ENCODE measurements at places on chromosomes 1 and 21.

DNA sequence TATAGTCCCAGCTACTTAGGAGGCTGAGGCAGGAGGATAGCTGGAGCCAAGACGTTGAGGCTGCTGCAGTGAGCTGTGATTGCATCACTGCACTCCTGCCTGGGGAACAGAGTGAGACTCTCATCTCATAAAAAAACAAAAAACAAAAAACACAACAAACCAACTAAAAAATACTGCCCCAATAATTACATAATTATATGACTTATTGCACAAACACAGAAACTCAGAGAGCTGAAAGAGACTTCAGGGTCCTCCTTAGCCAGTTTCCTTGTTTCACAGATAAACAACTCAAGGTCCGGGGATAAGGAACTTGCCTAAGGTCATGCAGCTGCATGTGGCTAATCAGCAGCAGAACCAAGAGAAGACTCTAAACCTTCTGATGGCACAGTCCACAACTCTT lies 11.9 kb downstream of the EXTL2 start:
- DNase-seq: no peak

DNA sequence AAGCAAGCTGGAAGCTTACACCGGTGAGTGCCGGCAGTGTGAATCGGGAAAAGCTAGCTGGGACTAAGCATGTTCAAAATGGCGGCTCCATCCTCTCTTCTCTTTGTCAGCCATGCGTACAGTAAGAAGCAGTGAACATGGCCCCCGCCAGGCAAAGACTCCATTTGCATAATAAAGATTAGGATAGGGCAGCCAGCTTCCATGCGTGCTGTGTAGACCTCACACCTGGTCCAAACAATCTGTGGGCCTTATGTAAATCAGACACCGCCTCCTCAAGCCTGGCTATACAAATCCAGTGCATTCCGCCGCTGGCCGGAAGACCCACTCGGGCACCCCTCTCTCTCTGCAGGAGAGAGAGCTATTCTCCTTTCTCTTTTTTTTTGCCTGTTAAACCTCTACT lies 150.3 kb downstream of the TIAM1 start:
- no peak for DNase-seq

DNA sequence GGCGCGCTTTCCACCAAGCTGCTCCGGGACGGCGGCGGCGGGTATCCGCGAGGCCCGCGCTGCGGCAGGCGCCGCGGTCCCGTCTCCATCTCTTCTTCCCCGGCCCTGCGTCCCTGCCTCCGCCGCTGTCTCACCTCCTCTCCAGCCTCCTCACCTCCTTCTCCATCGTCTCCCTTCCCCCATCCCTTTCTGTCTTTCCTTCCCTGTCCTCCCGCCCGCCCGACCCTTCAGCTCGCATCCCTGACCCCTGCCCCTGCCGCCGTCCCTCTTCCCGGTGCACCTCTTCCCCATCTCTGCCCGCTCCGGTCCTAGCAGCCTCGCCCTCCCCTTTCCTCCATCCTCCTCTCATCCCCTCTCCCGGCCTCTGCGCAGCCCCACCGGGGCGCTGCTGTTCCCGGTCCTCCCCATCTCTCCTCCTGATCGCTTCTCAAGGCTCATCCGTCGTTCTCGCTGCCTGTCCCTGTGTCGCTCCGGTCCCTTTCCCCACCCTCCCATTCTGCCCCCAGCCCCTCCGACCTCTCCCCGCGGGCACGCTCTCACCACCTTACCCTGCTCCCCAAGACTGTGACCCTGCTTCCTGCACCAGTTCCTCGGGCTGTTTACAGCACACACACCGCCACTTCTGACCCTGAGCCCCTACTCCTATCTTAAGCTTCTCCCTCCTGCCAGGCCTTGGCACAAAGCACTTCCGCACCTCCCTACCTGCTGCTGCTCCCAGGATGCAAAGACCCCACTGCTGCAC lies 760 bp upstream of the NPHP4 start:
- no peak for DNase-seq

DNA sequence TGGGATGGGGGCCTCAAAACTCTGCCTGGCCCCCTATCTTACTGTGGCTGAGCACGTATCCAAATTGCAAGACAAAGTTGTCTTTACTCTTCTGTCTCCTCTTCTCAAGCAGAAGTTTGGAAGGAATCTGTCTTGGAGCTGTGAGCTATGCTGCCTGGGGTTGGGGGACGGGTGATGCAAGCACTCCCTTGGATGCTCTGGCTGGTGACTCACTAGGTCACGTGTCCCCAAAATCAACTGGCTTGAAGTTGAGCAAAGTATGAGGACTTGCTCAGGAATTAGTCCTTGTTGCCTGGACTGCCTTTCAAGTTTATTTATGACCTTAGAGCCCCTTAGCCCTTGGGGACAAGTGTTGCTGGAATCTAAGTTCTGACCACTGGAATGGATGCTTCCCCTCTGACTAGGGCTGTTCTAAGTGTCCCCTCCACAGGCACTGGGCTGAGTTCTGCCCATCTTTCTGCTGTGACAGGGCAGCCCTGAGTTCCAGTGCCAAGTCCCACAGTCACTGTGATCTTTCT lies 269.5 kb downstream of the HHAT start:
- DNase-seq: no peak

DNA sequence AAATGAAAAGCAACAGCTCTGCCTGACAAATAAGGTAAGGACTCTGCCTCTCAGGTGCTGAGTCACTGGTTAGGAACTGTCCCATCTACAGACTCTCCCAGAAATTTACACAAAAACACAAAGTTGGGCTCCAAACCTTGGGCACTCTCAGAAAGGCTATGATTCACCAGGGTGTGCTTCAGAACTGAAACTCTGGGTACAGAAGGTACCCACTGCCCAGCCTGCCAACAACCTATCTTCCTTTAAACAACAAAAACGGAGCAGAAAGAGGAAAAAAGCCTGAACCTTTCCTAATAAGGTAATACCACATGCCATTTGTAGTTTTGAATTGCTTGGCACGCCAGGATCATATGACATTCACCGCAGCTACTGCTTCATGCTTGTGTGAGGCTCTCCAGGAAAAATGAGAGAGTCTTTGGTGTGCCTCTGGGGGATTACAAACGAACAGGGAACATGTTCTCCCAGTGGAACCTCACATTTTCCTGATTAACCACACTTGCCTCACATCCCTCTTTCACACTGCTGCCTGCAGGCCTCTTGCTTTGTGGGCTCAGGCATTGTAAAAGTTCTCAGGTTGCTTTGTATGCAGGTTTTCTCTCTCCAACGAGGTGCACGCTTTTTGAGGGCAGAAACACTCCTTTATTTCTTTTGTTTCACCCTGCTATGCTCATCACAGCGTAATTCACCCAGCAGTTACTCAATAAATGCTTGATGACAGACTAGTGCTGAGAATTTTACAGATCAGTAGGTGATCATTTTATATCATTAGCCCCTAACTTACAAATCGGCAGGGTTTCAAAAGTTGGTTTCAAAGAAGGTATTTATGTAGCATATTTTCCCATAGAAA lies 65.1 kb downstream of the GADD45A start:
- no peak for DNase-seq

DNA sequence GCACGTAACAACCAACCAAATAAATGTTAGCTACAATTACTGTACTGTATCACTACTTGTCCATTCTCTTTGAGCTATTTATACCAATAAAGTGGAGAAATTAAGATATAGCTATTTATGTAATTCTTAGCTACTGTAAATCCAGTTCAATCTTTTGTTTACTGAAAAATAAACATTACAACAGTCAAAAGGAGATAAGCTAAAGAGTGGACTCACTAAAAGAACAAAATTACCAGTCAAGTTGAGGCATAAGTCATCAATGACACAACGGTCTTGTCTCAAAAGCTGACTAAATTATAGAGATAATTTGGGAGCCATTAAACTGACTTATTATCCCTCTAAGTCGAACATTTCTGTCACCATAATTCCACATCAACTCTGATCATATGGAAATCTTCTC lies 22.5 kb downstream of the TGFBR3 start:
- DNase-seq: no peak

DNA sequence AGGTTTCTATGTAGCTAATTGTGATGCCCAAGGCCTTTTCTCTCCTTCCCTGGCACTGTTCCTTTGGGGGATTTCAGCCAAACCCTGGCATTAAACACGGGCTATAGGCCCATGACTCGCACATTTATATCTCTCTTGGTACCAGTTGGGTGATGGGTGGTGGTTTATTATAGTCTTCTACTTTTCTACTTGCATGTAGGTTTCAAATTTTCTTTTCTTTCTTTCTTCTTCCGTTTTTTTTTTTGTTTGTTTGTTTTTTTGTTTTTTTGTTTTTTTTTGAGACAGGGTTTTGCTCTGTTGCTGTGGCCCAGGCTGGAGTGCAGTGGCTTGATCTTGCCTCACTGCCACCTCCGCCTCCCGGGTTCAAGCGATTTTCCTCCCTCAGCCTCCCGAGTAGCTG lies 1.1 kb downstream of the IL10RB start:
- no peak for DNase-seq

- DNase-seq: no peak
These were observed 898 bp downstream of the C1orf174 start for GRCh38 chr1:3898994-3899753.

GRCh38 chr1:62536865-62537264 lies 60.5 kb upstream of the ANGPTL3 start:
- no peak for DNase-seq

GRCh38 chr1:228000416-228000815 lies 6.4 kb upstream of the WNT3A start:
- peak; percentile 3 for DNase-seq

- DNase-seq: peak; percentile 58
These were observed 19.9 kb downstream of the ATP8B2 start for GRCh38 chr1:154344977-154345837.

DNA sequence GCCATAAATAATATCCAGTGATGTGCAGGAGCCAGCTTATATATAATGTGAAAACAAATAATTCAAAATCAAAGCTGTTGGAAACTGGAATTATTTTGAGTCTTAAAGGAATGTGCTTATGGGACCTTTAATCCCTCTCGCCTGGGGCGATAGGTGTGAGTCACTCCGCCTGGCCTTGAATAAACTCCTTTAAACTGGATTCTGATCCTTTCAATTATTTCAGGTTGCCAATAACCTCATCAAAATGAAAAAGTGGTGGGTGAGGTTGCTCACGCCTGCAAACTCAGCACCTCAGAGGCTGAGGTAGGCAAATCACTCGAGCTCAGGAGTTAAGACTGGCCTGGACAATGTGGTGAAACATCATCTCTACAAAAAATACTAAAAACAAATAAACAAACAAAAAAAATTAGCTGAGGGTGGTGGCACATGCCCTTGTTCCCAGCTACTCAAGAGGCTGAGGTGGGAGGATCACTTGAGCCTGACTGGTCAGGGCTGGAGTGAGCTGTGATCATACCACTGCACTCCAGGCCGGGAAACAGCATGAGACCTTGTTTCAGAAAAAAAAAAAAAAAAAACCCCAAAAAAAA lies 11.4 kb upstream of the SLC2A5 start:
- DNase-seq: no peak

DNA sequence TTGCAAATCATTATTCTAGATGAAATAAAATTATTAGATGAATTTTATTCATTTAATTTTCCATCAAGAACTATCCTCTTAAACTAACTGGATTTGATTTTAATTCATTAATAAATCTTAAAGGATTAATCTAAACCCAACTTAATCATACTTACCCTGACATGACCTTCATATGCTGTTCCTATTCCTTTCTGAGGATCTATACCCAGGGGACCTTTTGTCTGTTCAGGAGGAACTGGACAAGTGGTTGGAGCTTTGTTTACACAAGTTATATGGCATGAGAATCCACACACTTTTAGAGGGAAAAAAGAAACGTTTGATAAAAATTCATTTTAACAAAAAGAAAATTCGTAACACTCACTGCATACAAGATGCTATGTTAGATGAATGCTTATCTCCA lies 95.2 kb downstream of the COQ8A start:
- no peak for DNase-seq

GRCh38 chr1:1517973-1518620 lies 6.1 kb downstream of the ATAD3A start:
- DNase-seq: no peak

DNA sequence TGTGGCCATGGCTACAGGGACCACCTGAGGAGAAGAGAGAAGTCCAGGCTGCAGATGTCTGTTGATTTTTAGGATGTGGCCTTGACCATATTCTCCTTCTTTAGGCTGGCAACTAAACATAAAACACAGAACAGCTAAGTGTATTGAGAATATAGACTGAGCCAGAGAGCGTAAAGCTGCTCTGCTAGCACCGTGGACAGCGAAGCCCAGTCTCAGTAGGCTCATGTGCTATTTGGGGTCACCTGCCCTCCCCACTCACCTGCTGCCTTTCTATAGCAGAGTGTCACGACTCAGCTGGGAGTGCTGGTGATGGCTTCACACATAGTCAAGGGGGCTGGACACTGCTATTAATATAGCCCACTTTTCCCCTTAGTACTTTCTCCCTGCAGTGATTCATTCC lies 278.5 kb downstream of the KCNH1 start:
- DNase-seq: no peak

DNA sequence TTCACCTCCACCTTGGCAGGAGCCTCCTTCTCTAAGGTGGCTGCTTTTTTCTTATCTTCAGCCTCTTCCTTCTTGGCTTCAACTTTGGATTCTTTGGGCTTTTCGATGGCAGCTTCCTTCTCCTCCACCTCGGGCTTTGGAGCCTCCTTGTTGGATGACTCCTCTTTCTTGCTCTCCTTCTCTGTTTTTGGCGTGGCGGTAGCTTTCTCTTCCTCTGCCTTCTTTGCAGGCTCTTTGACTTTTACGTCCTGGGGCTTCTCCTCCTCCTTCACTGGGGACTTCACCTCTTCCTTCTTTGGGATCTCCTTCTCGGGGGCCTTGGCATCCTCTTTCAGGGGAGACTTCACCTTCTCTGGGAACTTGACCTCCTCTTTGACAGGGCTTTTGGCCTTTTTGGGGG lies 13.9 kb upstream of the CD2 start:
- DNase-seq: no peak

GRCh38 chr1:178933105-178933561 lies 62.3 kb upstream of the ANGPTL1 start:
- DNase-seq: no peak

- DNase-seq: no peak
These were observed 50.0 kb upstream of the IGSF21 start for GRCh38 chr1:18057623-18058022.

DNA sequence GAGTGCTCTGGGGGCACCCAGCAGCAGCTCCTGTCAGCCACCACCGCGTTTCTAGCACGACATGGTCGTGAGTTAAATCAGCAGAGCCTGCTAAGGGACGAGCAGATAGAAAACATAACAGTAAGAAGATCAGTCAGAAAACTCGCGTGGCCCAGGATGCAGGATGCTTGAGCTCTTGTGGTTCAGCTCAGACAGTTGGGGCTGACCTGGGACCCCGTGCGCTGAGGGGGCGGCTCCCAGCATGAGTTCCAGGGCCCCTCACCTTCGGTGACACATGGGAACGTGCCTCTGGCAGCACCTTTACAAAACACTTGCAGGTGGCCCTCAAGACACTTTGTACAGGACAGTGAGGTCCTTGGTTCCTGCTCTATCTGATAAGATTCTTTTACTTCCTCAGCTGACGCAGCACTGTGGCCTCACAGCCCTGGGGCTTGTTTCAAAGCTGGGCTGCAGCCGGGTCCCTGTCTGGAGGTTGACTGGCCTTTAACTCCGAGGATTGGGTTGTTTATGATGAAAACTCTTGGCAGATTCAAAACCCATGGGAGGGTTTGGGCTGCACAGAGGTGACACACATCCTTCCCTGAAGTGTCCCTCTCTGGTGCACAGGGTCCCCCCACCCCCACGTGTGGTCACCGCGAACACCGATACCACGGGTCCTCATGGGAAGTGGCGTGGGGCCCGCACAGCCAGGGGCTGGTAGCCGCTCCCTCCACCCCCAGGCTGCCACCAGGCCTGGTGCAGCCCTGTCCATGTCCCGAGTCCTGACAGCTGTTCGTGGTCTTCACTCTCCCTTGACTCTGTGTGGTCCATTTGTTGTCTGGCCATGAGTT lies 65.3 kb upstream of the COL6A1 start:
- DNase-seq: no peak

GRCh38 chr1:145845144-145845513 lies 301 bp upstream of the NUDT17 start:
- no peak for DNase-seq
